AG09319 (cell line): ENCODE measurements at places on chromosomes 12 and 14.

DNA sequence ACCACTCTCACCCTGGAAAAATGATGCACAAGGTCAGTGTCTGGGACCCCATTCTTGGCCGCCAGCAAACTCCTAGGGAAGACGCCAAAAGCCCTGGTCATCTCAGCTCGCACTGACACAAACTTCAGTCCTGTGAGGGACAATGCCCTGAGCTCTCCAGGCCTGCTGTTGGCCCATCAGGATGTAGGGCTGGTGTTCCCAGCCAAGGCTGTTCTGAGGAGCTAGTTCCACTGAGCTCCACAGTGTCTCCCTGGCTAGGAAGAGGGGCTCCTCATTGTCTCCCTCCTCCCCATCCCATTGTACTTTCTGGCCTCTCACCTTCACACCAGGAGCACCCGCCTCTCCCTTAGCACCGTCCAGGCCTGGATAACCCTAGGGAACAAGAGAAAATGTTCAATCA is 10.8 kb downstream of the COL2A1 start:
- DNase-seq, result no peak

DNA sequence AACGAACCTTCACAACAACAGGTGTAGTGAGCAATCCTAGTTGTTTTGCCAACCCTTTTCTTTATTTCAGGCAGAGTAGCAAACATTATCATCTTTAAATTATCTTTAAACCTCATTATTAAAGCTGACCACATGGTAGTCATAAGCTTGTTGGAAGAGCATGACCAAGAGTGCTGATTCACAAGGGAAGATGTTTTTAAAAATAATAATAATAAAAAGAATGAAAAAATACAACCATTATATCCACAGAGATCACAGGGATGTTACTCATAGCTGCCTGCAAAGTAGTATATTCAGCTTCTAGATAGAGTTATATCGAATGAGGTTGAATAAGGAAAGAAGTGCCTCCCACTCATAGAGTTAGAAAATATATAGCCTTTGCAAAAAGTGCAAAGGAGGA is 101.0 kb upstream of the FLRT2 start:
- DNase-seq, result no peak

DNA sequence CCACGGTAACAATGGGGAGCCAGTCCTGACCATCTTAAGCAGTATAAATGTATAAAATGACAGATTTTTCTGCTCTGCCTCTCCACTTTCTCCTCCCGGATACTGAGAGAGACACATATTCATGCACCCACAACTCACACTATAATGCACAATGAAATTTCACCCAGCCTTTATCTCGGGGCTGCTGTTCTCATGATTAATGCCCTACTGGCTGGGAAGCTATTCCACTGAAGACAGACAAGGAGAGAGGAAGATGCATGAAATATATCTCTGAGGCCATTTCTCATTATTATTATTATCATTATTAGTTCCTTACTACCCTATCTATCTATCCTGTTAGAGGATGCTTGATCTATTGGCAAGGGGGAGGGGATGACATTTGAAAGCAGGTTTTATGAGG is 501.7 kb downstream of the DIO2 start:
- DNase-seq, result no peak

DNA sequence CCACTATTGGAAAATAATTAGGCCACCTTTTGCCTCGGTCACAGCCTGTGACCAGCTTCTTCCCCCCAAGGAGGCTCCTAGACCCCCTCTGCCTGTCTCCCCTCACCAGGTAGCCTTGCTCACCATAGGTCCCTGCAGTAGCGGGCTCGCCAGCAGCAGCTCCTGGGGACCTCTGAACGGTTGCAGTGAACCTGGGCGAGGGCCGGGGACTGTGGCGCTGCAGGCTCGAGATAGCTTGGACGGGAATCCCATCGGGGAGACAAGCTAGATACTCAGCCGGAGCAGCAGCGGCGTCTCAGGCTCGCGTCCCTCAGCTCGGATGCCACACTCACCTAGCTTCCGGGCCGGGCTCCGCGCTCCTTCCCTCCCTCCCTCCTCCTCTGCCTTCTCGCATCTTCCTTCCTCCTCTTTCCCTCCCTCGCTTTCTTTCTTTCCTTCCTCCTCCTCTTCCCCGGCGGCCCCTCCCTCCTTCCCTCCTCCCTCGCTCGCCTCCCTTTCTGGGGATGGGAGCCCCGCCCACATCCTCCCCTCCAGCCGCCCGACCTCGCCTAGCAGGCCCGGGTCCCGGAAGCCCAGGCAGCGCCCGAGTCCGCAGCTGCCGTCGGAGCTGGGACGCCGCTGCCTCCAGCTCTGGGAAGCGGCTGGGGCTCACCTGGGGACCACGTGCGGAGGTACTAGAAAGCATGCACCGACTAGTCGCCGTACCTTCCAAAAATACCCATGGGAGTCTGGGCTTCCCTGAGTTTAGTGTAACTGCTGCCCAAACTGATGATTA is at the start of gene BMP4:
Gene BMP4 (minus strand): TSS at position 399 of the 775 bp plus-strand sequence. CDS start 4,603 bp downstream, outside the sequence.
- DNase-seq, result no peak

- DNase-seq, result no peak
Measured at GRCh38 chr12:15698377-15698871, 90.8 kb downstream of the EPS8 start.

- peak; percentile 4 for DNase-seq
Measured at GRCh38 chr12:67853204-67853603, 136.0 kb upstream of the IFNG-AS1 start.

GRCh38 chr14:29663281-29663801 is 264.3 kb downstream of the PRKD1 start:
- no peak for DNase-seq

- no peak for DNase-seq
Measured at GRCh38 chr14:102736956-102737355, 40.3 kb upstream of the TRAF3 start.

DNA sequence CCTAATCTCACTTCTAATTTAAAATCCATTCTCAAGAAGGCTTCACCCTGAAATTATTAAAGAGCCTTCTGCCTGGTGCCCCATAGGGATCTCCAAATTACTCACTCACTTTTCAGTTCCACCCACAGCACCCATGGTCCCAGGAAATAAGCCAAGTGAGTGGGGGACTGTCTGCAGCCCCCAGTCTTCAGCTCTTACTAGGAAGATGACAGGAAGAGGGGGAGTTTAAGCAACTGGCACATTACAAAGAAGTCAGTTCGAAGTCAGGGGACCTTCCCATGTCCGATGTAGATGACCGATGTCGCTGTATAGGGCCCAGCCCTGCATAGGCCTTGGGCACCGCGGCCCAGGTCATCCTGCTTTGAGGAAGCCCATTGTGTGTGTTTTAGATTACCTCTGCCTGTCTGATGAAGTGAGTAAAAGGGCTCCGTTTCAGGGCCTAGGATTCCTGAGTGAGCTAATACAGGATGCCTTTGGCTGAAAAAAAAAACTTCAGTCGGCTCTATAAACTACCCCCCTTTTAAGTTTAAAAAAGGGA is 1.9 kb downstream of the ACTN1 start:
- no peak for DNase-seq

- no peak for DNase-seq
Measured at GRCh38 chr12:91482231-91482630, 299.6 kb upstream of the DCN start.

GRCh38 chr14:25394791-25395391 is 344.9 kb upstream of the STXBP6 start:
- DNase-seq, result no peak
